Epithelial cell of esophagus (primary cell): ENCODE measurements at places on chromosomes 2 and 18.

DNA sequence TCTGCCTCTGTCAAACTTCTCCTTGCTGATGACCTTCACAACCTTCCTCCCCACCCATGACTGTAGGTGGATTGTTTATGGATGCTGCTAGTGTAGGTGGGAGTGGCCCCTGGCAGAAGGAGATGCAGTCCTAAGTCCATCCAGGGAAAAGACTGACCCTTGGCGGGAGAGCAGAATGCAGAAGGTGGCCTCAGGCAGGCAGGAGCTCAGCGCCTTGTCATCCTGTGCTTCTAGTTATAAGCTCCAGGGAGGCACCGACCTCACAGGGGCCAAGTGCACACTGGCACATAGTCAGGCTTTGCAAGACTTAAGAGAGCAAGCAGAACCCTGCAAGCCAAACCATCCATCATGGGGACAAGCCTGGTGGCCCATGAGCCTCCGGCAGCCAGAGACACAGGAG is 74.4 kb downstream of the CAPN13 start:
- no peak for DNase-seq

DNA sequence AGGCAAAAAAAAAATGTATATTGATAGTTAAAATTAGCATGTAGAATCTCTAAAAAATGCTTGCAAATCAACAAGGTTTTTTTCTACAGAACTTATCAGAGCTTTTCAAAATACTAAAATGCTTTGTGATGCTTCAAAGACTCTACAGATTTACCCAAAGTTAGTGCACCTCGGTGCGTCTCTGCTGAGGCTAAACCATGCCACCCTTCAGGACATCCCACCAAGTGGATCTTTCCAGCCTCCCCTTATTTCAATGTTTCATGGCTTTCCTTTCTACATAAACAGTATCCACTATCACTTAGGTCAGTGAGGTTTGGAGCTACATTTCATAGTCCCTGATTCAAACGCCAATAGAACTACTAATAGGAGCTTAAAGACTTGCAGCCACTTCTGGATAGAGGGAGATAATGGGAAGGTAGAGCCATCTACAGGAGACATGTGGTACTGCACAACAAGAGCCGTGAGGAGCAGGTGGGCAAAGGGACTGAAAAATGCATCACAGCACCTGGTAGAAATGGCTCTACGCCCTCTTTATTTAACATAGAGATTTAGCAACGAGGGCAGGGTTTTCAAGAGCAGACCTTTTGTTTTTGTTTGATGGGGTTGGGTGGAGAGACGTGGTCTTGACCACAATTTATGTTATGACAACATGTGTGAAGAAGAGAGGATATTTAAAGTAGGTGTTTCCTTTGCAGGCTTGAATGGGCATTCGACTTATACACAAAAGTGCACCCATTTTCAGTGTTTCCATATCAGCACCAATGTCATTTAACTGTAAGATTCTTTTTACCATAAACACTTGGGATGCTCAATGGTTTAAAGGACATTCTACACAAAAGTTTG is 56.1 kb upstream of the SLC35G4 start:
- DNase-seq, result peak; percentile 57

GRCh38 chr18:23933407-23933806 is 81.1 kb upstream of the TTC39C start:
- DNase-seq, result no peak

DNA sequence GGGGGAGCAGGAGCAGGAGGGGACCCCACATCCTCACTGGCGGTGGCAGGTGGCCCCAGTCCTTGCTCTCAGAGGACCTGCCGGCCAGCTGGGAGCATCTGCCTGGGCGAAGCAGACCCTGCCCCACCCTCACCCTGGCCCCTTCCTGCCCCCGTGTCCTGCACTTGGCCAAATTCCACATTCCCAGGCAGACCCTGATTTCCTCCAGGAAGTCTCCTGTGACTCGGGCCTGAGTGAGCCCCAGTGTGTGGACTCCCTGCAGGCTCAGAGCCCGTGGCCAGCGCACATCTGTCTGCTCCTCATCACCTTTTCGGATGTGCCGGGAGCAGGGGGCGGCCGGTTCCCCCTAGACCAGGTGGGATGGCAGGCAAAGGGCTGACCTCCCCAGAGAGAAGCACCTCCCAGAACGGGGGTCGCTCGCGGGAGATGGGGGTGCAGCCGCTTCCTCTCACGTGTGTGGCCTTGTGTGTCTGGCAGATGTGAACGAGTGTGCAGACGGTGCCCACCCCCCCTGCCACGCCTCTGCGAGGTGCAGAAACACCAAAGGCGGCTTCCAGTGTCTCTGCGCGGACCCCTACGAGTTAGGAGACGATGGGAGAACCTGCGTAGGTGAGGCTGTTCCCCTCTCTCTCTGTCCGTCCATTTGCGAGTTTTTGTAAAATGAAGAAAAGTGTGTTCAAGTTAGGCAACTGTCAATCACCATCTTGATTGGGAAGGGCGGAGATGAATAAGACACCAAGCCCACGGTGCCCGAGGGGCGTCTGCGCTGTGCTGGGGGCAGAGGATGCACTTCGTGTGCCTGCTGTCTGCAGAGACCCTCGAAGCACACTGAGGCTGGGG is 90.4 kb downstream of the TPO start:
- DNase-seq, result no peak

DNA sequence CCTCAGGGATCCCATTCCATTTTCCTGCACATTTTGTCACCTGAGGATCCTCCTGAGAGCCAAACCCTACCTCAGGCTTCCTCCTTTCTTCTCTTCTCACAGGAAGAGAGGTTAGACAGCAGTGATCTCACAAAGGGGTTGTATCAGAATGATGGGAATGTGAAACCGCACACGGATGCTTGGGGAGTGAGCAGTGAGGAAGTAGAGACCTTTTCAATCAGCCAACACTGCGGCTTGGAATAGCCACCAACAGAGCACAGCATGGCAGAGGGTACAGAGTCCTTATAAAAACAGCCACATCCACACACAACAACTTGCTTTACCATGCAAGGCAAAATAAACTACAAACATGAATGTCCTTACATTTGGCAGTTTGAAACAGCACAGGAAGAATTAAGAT is 8.7 kb downstream of the TMEM182 start:
- no peak for DNase-seq

- DNase-seq, result no peak
Observed at GRCh38 chr18:48167897-48168253, 237.4 kb upstream of the SMAD2 start.

- DNase-seq, result peak; percentile 49
Observed at GRCh38 chr2:105856581-105856980, 111.9 kb downstream of the NCK2 start.

- DNase-seq, result no peak
Observed at GRCh38 chr18:76223403-76223802, 271.6 kb downstream of the ZNF516 start.

DNA sequence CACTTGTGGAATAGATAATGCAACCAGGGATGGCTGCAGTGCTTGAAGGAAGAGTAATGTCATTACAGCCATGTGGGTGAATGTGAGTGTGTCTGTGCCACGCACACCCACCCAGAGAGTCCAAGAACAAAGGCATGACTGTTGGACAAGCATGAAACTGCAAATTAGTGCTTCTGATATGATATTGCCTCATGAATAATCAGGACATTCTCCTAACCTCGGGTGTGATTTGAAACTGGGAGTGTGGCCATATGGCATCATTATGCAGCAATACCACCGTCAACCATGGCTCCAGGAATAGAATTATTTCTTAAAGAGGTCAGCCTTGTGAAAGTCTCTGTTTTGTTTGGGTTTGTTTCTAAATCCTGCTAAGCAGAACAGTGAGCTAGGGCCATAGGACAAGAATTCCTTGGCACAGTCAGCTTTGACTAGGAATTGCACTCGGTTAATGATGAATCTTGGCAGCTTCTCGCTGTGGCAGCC is 678.0 kb upstream of the RAB6C start:
- DNase-seq, result no peak

GRCh38 chr2:207772081-207772843 is 2.6 kb upstream of the FZD5 start:
- no peak for DNase-seq

DNA sequence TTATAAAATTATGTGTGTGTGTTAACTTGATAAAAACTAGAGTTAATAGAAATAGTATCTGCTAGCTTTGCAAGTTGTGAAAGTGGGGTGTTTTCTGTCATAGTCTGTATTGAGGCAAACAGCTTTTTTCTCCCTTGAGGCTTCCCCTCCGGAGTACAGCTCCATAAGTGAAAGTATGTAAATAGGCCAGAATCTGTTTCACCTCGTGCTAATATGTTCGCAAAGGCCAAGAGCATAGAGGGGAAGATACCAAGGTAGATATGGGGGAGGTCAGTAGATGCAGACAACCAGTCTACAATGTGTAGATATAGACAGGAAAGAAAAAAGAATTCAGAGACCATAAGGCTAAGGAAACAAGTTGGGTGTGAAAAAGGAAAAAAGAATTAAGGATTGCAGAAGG is 72.9 kb downstream of the PTRHD1 start:
- no peak for DNase-seq

DNA sequence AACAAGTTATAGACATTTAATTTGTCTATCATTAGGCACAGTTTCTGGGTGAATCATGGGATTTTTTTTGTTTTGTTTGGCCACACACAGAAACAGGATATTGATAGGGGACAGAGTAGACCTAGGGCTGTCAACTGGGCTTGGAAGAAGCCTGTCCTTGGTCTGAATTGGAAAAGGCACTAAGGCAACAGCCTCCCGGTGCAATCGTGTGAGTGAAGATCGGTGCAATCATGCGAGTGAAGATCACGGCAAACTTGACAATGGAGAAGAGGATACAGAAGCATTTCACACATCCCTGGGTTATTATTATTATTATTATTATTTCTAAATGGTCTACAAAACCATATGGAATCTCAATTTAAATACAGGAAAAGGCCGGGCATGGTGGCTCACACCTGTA is 94.5 kb downstream of the ACKR3 start:
- no peak for DNase-seq

- peak; percentile 82 for DNase-seq
Observed at GRCh38 chr18:23992089-23992940, 22.2 kb upstream of the TTC39C start.
